ENCODE measurements at places on chromosomes 1 and 21. TPM values are rescaled to one million over a fixed set of nuclear protein-coding genes. Genes with fewer than 3 reads are reported as not detected.

- H3K4me3 ChIP-seq, result no peak overlapping the region
- DNase-seq, result no peak
- no peaks in the 10 kb centered on the region for H3K4me1 ChIP-seq
Observed at GRCh38 chr21:36565540-36565939, 85.6 kb upstream of the CLDN14 start.

DNA sequence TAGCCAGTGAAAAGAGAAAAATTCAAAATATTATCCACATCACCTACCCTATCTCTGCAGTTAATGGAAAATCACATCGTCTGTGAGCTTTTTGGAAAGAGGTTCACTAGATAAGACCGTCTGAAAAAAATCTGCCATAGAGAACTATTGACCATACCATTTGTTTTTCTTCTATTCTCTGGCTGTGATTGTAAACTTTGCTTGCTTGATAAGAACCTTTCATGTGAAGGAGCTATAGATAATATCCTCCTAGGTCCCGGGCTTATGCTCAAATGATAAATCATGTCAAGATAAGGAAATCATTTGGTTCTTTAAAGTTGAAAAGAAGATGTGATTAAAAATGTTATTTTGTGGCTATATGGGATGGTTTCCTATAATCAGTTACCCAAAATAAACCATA, 369.9 kb downstream of the SIPA1L2 start:
- H3K36me3 ChIP-seq, result no peaks in the 10 kb centered on the region
- no peak overlapping the region for H3K27ac ChIP-seq
- DNase-seq, result no peak

DNA sequence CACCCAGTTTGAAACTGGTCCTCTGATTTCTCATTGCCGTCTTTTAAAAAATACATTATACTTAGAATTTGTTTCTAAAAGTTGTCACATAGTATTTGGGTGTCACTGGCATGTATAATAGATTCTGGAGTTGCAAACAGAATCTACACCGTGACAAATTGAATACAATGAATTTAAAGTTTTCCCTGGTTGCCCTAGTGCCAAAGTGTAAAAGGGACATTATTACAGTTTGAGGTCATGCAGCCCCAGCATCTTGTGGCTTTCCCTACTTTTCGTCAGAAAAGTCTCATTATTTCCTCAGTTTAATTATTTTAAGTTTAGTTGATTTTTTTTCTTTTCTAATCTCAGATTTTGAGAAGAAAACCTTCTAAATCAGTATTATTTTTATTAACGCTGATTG, 155.9 kb downstream of the DISP1 start:
- peaks cover 2% of the 10 kb centered on the region for H3K4me1 ChIP-seq
- H3K27ac ChIP-seq, result no peak overlapping the region
- H3K36me3 ChIP-seq, result no peaks in the 10 kb centered on the region
- H3K27me3 ChIP-seq, result no peaks in the 10 kb centered on the region

GRCh38 chr1:190588424-190588823, 110.8 kb upstream of the BRINP3 start:
- H3K4me1 ChIP-seq, result no peaks in the 10 kb centered on the region
- DNase-seq, result no peak
- H3K27ac ChIP-seq, result no peak overlapping the region
- H3K4me3 ChIP-seq, result no peak overlapping the region
- no peaks in the 10 kb centered on the region for H3K36me3 ChIP-seq

GRCh38 chr1:165235777-165236291, 120.7 kb downstream of the LMX1A start:
- H3K4me1 ChIP-seq, result no peaks in the 10 kb centered on the region
- no peak overlapping the region for H3K4me3 ChIP-seq
- no peaks in the 10 kb centered on the region for H3K36me3 ChIP-seq
- DNase-seq, result no peak

GRCh38 chr1:103146166-103146565, 37.8 kb upstream of the COL11A1 start:
- no peak overlapping the region for H3K4me3 ChIP-seq
- H3K27ac ChIP-seq, result no peak overlapping the region
- no peaks in the 10 kb centered on the region for H3K27me3 ChIP-seq
- DNase-seq, result no peak

DNA sequence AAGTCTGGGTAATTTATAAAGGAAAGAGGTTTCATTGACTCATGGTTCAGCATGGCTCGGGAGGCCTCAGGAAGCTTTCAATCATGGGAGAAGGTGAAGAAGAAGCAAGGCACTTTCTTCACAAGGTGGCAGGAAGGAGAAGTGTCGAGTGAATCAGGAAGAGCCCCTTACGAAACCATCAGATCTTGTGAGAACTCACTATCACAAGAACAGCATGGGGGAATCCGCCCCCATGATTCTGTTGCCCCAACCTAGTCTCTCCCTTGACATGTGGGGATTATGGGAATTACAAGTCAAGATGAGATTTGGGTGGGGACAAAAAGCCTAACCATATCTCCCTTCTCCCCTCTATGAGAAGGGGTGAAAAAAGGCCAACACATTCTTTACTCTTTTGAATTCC, 11.2 kb upstream of the IVNS1ABP start:
- H3K27ac ChIP-seq, result no peak overlapping the region
- H3K36me3 ChIP-seq, result no peaks in the 10 kb centered on the region
- H3K4me1 ChIP-seq, result no peaks in the 10 kb centered on the region
- H3K27me3 ChIP-seq, result no peaks in the 10 kb centered on the region
- H3K4me3 ChIP-seq, result no peak overlapping the region

- no peak overlapping the region for H3K27ac ChIP-seq
- no peaks in the 10 kb centered on the region for H3K36me3 ChIP-seq
- H3K4me1 ChIP-seq, result peaks cover 11% of the 10 kb centered on the region
- H3K27me3 ChIP-seq, result no peaks in the 10 kb centered on the region
- no peak overlapping the region for H3K4me3 ChIP-seq
- no peak for DNase-seq
Observed at GRCh38 chr1:245306628-245307410, 152.0 kb downstream of the KIF26B start.

DNA sequence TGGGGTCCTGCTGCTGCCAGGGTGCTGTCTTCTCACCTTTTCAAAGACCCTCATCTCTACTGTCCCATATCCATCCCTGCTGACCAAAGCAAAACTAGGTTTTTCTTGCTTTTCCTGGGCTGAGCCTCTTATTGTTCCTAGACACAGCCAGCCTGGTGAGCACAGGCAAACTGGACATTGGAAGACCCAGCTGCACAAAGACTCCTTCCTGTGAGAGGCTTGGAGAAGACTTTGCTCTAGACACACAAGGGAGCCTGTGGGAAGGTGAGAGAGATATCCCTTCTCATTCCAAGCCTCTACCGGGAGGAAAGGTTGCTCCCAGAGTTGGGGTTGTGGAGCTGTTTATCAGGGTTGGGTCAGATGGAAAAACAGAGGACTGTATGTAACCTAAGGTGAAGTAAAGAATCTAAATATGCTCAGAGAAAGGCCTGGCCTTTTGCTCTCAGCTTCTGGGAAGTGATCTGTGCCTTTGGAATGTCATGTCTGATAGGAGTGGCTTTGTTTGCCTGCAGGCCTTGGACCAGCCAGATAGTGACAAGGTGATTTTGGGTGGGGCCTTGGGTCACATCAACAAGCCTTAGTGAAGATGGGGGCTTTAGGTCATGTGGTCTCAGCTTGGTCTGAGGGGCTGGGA, 87.6 kb upstream of the RUNX1 start:
- DNase-seq, result no peak
- H3K4me3 ChIP-seq, result no peak overlapping the region
- no peaks in the 10 kb centered on the region for H3K36me3 ChIP-seq

DNA sequence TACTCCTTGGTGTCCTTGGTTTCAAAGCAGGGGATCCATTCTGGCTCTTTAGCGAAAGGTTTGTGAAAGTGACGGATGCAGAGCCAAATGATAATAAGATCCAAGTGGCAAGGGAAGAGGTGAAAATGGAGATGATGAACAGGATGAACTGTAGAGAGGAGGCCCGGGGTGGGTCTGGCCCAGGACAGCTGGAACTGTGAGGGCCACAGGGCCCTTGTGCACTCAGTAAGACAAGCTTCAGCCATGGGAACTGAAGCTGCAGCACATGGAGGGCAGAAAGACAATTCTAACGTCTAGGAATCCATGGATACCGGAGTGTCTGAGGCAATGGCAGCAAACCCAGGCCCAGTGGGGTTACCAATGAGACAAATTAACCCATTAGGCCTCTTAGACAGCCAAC, 4.8 kb downstream of the KCNA2 start:
- H3K4me1 ChIP-seq, result peaks cover 6% of the 10 kb centered on the region
- no peak for DNase-seq
- H3K27ac ChIP-seq, result no peak overlapping the region
- H3K27me3 ChIP-seq, result peaks cover 33% of the 10 kb centered on the region
- no peak overlapping the region for H3K4me3 ChIP-seq
- H3K36me3 ChIP-seq, result no peaks in the 10 kb centered on the region

PDZK1IP1 gene
- not detected for total RNA-seq

CACNA1S gene
- total RNA-seq, result not detected

PRMT6 gene
- total RNA-seq, result 21.6 TPM

TACSTD2 gene
- total RNA-seq, result not detected

ASCL5 gene
- total RNA-seq, result not detected

PADI4 gene
- total RNA-seq, result 0.44 TPM

GPR25 gene
- 3.1 TPM for total RNA-seq

Measured in B cell (primary cell).